G401 (cell line): ENCODE measurements at places on chromosomes 2 and 18. TPM values are rescaled to one million over a fixed set of nuclear protein-coding genes. Genes with fewer than 3 reads are reported as not detected.

Gene HS1BP3
- 47.6 and 53.7 TPM in 2 replicates for total RNA-seq

Gene EML6
- 0.20 and 4.2 TPM in 2 replicates for total RNA-seq

Gene SP140
- total RNA-seq = 0.41 TPM in 1 of 2 replicates, not detected in the other

Gene CHST10
- total RNA-seq = 18.9 and 23.6 TPM in 2 replicates

Gene MYL1
- not detected in 2 replicates for total RNA-seq

Gene CFC1B
- not detected in 2 replicates for total RNA-seq

Gene EDAR
- total RNA-seq = not detected in 2 replicates

Gene RAB6D
- total RNA-seq = 0.06 TPM in 1 of 2 replicates, not detected in the other

Gene IL1RL2
- not detected in 2 replicates for total RNA-seq

DNA sequence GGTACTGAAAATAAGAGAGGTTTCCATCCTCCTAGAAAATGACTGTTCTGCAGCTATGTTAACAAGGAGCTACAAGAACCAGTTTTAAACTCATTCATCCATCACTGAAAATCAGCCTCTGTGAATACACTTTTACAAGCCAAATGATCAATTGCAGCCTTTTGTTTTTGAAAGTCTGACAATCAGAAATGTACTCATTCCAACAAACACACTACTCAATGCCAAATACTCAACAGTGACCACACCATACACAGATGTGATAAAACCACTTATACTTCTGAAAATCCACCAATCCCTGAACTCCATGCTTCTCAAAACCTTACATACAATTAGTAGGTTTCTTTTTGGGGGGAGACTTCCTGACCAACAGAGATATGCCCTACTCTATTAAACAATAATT, 663.9 kb upstream of the CHAC2 start:
- DNase-seq = no peak

DNA sequence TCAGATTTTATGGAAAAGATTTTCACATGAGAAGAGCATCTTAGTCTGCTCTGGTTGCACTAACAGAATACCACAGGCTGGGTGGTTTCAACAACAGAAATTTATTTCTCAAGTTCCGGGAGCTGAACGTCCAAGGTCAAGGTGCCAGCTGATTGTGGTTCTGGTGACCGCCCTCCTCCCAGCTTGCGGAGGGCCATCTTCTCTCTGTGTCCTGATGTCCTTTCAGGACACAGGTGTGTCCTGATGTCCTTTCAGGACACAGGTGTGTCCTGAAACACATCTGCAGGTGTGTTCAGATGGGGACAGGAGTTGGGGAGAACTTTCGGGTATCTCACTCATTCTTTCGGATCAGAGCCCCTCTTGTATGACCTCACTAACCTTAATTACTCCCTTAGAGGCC, 374.9 kb downstream of the SOX11 start:
- DNase-seq = no peak

- DNase-seq = no peak
These were observed 139.5 kb upstream of the ZNF516 start for GRCh38 chr18:76634564-76634963.

- no peak for DNase-seq
These were observed 56.0 kb downstream of the NRP2 start for GRCh38 chr2:205738117-205738968.

GRCh38 chr2:136727973-136728699, 37.2 kb upstream of the THSD7B start:
- no peak for DNase-seq

GRCh38 chr2:39660612-39661236, 5.0 kb upstream of the TMEM178A start:
- DNase-seq = no peak

DNA sequence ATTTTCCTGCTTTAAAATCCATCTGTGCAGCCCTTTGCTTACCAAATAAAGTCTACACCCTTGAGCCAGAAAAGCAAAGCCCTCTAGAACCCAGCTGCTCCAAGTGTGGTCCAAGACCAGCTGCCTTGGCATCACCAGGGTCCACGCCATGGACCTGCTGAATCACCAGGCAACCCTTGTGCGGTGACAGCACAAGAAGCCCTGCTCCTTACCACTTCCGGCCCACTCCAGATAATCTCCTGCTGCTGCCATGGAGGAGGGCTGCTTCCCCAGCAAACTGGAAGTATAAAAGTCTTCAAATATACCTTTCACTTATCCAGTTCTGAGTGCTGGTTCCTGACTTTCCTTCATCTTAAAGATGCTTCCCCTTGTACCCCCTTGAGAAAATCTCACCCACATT, 106.0 kb upstream of the PKDCC start:
- DNase-seq = no peak

DNA sequence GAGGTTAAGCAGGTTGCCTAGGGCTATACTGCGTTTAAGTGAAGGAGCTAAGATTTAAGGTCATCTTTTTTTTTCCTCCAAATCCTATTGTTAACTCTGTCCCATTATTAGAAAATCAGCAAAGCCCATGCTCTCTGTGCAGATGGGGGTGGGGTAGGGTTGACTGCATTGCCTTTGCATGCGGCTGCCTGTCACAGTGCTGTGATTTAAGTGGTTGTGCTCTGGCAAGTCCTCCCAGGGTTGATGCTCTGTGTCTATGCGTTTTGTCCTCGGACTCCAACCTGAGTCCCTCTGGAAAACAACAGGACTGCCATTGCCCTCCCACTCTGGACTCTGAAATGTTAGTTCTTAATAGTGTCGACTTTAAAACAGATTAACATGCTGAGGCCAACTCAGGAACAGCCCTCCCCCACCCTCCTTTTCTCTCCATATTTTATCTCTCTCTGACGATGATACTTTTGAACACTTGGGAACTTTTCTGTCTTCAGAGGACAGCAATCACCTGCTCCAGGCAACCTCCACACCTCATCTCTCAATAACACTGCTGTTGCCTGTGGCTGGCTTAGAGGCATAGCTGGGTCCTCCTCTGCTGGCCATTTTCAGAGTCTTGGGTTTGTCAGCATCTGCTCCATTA, 5.8 kb downstream of the FHOD3 start:
- no peak for DNase-seq

GRCh38 chr18:56873441-56874140, 222.4 kb downstream of the WDR7 start:
- DNase-seq = no peak

GRCh38 chr18:58394602-58395425, 234.1 kb downstream of the ALPK2 start:
- no peak for DNase-seq

GRCh38 chr2:189362283-189362682, 79.0 kb upstream of the WDR75 start:
- no peak for DNase-seq

DNA sequence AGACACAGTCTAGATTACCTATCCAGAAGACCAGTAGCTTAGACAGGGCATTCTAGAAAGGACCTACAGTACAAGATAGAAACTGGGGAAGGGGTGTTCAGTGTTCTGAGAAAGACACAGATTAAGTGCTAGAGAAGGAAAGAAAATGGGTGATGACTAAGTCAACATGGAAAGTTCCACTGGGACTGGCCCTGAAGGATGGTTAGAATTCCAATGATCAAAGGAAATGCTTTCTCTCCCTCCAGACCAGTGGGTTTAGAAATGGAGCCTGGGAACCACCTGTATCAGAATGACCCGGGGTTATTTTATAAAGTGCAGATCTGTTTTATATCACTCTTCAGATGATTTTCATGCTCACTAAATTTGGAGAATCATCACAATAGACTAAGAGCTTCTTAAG, 5.8 kb upstream of the COLEC12 start:
- no peak for DNase-seq

GRCh38 chr18:79765491-79766245, 32.1 kb upstream of the KCNG2 start:
- DNase-seq = no peak

DNA sequence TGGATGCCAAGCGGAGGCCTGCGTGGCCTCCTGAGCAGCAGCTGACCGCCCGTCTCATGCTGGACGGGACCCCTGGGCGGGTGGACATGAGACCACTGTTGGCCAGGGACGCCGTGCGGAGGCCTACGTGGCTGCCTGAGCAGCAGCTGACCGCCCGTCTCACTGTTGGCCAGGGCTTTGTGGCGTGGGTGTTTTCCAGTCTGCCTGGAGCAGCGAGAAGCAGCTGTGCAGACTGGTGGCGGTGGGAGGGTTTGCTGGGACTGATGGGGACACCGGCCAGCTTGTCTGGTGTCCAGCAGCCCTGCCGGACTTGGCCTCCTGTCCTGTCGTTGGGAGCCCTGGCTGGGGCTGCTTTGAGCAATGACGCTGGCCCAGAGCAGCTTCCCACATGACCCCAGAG, 5.8 kb upstream of the D2HGDH start:
- peak; percentile 4 for DNase-seq

DNA sequence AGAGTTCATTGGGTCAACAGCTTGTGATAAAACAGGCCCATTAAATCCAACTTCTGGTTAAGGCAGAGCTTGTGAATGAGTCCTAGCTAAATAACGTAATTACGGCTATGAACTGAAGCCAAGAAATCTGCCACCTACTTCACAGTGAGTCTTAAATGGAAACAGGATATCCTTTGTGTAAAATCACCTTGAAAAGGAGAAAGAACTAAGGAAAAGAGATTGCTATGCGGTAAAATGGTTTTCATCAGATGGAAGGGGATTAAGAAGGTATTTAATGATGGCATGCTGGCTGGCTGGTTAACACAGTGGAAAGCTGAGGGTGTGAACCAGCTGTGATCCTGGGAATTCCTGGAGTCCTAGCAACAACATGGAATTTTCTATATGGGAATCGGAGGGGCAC, 156.6 kb downstream of the DOK6 start:
- DNase-seq = no peak

DNA sequence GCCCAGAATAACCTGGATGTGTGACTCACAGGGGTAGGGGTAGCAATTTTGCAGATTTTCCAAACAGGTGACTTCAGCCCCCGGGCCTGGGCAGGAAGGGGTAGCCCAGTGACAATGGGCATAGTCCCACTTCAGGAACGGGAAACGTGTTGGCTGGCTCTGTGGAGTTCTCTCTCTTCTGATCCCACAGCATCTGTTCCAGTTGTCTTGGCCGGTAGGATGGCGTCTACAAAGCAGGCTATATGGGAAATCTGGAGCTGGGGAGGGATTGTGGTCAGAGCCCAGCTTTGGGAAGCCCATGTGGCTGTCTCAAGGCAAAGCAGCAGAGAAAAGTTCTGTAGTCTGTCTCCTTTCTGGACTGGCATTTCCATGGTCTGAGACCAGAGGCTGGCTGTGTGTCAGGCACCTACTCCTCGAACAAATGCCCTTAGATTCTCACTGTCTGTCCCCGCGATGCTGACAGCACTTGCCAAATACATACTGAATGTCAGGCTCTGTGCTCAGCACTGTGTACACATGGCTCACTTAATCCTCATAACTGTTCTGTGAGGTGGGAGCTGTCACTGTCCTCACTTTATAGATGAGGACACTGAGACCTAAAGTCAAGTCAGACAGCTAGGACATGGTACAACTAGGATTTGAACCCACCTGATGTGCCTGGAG, 17.9 kb upstream of the TMEM214 start:
- DNase-seq = no peak

DNA sequence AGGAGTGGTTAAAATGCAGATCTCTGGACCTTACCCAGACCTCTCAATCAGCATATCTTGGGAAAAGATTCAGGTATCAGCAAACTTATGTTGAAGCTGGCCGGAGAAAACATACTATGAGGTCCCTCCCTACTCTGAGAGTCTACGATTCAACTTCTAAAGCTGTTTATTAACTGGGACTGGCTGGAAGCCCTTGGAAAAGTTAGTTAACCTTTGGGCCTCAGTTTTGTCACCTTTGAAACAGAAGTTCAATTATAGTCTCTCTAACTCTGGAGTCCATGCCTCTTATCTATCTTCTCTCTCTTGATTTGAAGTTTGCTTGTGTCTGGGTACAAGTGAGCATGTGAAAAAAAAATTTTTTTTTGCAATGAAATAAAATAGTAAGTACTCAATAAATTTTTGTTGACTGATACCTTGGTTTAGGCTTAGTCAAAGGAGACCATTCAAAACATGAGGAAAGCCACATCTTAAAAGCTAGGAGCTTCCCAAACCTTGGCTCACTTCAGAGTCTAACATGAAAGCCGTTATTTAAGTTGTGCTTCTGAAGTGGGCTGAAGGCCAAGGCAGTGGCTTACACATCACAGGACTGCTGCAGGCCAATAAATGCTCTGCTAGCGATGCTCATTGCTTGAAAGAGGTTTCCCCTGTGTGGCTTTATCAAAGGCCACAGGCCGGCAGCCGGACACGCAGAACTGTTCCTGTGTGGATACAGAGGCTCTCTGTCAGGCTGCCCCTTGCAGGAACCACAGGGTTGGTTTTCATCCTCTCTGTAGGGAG, 110.6 kb upstream of the FAM136A start:
- no peak for DNase-seq

GRCh38 chr2:88165332-88166003, 4.7 kb upstream of the THNSL2 start:
- DNase-seq = peak; percentile 4

GRCh38 chr2:31253356-31254131, 19.6 kb downstream of the EHD3 start:
- no peak for DNase-seq

GRCh38 chr2:67919490-67919889, 143.3 kb downstream of the C1D start:
- DNase-seq = no peak

- DNase-seq = no peak
These were observed 10.4 kb downstream of the CHST10 start for GRCh38 chr2:100407073-100407472.

DNA sequence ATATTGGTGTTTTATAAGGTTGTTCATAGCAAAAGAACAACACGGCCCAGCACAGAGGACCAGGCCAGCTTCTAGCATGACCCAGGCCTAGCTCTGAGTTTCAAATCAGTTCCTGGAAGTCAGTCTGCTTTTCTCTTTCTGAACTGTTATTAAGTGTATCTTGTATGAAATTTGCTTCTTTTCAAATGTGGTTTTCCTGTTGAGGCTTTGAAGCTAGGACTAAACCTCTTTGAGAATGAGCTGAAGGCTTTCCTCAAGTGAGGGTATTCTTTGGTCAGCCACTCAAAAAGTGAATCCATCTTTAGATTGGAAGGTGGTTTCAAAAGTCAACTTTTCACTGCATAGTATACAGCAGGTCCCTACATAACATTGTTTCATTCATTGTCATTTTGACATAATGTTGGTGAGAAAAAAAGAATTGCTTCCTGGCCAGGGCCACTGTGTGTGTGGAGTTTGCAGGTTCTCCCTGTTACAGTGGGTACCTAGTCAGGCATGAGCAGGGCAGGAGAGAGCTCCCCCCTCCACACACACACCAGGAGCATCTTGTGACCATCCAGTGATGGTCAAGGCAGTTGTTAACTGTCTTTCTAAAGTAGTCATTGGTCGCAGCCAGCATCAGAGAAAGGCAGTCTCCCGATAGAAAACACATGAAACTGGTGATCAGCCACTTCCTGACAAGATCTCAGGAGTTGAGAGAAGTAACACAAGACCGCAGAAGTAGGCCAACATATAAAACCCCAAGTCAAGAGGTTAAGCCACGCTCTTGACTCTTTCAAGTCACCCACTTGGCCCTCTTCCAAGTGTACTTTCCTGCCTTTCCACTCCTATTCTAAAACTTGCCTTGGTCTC, 6.7 kb upstream of the ACAA2 start:
- DNase-seq = no peak

GRCh38 chr18:32010124-32010721, 8.4 kb upstream of the RNF125 start:
- no peak for DNase-seq

- no peak for DNase-seq
These were observed 49.7 kb downstream of the SDC1 start for GRCh38 chr2:20175267-20175666.

- no peak for DNase-seq
These were observed 5.5 kb upstream of the REV1 start for GRCh38 chr2:99495115-99495860.
